ENCODE measurements at places on chromosomes 2 and 18.

- peak; percentile 9 for DNase-seq
Measured at GRCh38 chr18:76874642-76875389, 52.5 kb downstream of the ZNF236 start.

- no peak for DNase-seq
Measured at GRCh38 chr2:207606829-207607228, 18.4 kb downstream of the METTL21A start.

- DNase-seq = no peak
Measured at GRCh38 chr2:111667001-111667400, 217.0 kb downstream of the ANAPC1 start.

DNA sequence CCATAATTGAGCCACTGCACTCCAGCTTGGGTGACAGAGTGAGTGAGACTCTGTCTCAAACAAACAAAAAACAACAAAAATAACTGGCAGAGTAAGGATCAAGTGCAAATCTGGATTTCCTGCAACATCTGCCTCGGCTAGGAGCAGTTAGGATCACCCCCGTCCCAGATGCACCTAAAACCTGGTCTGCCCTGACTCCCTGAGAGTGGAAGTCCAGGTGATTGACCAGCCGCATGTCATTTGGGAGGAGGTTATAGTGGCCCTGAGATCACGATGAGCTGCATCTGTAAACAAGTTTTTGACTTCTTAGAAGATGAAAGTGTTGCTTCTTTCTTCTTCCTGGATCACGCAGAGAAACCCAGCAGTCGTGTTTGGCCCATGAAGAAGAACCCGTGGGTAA, 5.0 kb upstream of the ESPNL start:
- DNase-seq = no peak
